Erythroblast (primary cell): ENCODE measurements at places on chromosomes 13 and 19.

- DNase-seq = no peak
Observed at GRCh38 chr13:106424805-106425204, 110.7 kb downstream of the EFNB2 start.

GRCh38 chr19:3995607-3996006 is 10.3 kb upstream of the EEF2 start:
- no peak for DNase-seq

DNA sequence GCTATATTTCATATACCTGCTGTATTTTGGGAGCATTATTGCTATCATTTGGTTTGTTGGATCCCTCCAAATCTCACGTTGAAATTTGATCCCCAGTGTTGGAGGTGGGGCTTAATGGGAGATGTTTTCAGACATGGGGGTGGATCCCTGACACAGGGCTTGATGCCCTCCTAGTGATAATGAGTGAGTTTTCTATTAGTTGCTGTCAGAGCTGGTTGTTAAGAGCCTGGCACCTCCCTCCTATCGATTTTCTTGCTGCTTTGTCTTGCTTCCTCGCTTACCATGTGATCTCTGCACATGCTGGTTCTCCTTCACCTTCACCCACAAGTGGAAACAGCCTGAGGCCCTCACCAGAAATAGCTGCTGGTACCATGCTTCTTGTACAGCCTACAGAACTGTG is 259.9 kb upstream of the STARD13 start:
- DNase-seq = no peak

DNA sequence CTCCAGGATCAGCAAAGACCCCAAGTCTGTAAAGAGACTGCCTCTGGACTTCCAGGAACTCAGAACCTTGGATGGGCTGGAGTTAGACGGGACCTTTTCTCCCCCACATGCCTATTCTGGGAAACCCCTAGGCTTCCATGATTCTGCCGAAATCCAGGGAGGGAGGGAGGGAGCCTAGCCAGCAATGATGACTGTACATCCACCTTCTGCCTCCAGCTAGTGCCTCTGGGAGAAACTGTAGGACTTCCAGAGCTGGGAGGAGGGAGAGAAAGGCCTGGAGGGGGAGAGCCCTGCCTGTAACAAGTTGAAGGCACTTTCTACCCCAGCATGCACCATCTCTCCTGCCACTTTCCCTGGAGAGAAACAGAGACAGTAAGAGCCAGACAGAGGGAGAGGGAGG is 6.0 kb upstream of the HAS1 start:
- DNase-seq = no peak
